ENCODE measurements at places on chromosomes 2 and 18.
A peak's percentile ranks its signal among the peaks of the same experiment; 100 is the strongest.

- no peak for DNase-seq
Observed at GRCh38 chr2:126971162-126971480, 72.4 kb downstream of the TEX51 start.

DNA sequence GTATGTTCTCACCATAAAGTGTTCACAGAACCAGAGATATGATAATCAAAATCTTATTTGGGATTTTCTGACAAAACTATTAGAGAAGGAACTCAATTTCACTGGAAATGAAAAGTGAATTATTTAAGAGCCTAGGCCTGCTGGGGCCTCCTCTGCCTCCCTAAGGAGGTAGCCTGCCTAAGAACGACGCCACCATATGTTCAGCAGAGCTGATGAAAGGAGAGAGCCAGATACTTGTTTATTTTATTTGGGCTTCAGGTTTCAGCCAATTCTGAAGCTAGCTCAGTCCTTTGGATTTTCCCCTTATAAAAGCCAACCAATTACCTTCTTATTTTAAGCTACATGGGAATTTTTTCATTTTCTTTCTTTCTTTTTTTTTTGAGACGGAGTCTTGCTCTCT lies 433.1 kb upstream of the MAP2 start:
- no peak for DNase-seq

DNA sequence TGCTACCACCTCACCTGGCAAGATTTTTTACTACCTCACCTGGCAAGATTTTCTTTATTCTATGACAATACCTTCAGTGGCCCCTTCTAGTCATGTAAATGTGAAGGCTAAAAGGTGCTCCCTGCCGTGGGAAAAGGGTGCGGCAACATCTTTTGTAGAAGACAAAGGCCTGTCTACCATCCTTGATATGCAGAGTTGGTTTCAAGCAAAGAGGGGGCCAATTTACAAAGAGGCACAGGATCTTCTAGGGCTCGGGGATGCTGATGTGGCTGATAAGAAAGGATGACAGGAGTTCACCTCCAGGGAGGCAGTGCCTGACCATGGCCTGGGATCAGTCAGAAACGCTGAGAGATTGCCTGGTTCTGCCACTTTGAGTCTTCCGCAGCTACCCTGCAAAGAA lies 165.4 kb upstream of the SLC1A4 start:
- no peak for DNase-seq

- DNase-seq: peak; percentile 18
Observed at GRCh38 chr18:73975266-73975665, 172.4 kb downstream of the FBXO15 start.

DNA sequence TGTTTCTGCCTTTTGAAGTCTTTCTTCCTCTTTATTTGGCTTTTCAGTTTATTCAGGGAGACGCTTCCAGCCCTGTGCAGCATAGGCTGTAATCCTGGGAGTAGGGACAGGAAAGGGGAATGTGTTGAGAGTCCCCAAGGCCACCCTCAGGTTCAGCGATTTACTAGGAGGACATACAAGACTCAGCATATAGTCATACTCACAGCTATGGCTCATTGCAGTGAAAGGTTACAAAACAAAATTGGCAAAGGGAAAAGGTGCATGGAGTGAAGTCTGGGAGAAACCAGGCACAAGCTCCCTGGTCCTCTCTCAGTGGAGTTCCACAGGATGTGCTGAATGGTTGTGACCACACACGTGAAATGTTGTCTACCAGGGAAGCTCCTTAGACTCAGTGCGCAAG lies 49.6 kb upstream of the ZNF638 start:
- DNase-seq: no peak

GRCh38 chr18:11113937-11114336 lies 35.4 kb downstream of the PIEZO2 start:
- no peak for DNase-seq

- no peak for DNase-seq
Observed at GRCh38 chr2:52710810-52711618, 1056.6 kb upstream of the CHAC2 start.

DNA sequence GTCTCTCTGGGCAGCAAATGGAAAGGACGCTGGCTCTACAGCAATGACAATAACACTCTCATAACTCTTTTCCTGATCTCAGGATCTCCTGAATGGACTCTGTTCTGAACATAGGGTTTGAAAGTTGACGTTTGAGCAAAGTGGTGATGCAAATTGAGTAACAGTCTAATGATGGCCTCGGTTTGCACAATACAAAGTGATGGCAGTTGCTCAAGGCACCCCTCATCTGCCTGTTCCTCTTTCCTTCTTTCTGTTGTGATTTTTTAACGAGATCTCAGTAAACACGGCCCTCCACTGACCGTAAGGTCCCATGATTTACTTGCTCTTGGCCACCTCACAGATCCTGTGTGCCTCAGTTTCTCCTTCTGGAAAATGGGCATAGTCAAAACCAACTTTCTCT lies 303.6 kb downstream of the SLC8A1 start:
- no peak for DNase-seq

GRCh38 chr2:118279005-118279404 lies 190.7 kb downstream of the INSIG2 start:
- DNase-seq: no peak

GRCh38 chr18:69895066-69896047 lies 52.3 kb downstream of the CD226 start:
- no peak for DNase-seq

GRCh38 chr2:215503381-215503780 lies 67.5 kb upstream of the FN1 start:
- peak; percentile 84 for DNase-seq

DNA sequence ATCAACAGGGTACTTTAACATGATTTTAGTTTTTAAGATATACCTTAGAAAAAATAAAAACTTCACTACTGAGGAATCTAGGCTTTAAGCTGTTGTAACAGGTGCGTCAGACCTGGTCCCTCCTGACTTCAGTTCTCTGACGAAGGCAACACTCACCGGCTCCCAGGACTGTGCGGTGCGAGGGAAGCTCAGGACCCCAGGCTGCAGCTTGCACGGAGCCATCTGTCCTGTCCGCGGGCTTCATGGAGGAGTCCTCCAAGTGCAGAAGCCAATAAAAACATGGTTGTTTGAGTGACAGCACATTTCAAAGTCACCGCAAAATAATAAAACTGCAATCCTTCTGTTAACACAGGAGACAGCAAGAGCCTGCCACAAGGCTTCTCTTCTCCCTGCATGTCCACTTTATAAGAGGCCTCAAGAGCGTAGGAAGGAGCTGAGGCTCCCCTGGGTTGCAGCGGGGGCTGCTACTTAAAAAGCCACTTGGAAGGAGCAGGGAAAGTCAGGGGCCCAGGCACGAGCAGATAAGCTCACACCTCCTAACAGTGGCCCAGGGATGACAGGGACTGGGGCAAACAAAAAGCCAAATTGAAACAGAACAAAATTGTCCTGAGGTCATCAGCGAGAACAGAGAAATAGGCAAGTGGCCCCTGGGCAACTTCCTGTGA lies 4.6 kb downstream of the HJURP start:
- DNase-seq: no peak

DNA sequence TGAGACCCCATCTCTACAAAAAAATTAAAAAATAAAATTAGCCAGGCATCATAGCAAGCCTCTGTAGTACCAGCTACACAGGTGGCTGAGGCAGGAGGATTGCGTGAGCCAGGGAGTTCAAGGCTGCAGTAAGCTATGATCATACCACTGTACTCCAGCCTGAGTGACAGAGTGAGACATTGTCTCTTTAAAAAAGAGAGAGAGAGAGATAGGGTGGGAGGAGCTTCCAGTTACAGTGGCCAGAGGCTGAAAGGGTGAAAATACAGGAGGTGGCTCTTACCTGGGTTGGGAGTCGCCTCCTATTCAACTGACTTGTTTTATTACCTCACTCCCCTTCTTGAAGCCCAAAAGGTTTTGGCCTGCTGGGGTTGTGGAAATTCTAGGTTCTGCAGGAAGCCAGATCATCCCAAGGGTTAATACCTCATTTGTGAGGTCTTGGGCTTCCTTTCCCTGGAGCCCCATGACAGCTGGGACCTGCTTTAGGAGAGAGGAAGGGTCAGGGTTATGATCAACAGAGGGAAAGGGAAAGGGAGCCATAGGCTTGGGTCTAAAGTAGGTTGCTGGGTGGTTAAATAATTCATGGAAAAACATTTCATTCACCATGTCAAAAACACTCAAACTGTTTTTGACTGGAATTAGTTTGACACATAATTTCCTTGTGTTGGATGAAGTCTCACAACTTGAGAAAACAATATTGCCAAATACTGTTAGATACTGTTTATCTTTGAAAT lies 17.4 kb downstream of the DYNC2LI1 start:
- no peak for DNase-seq
